Activated CD4-positive, alpha-beta T cell treated with anti-CD3 and anti-CD28 coated beads for 48 hours (primary cell): ENCODE measurements at places on chromosomes 5 and 9.
A peak's percentile ranks its signal among the peaks of the same experiment; 100 is the strongest.

GRCh38 chr9:116499434-116499833 is 187.7 kb upstream of the TRIM32 start:
- no peak for DNase-seq

GRCh38 chr5:61587125-61587524 is 255.1 kb downstream of the ZSWIM6 start:
- DNase-seq: no peak

GRCh38 chr5:154077696-154078095 is 38.9 kb downstream of the MFAP3 start:
- DNase-seq: no peak

GRCh38 chr5:25255128-25255527 is 610.4 kb upstream of the CDH10 start:
- no peak for DNase-seq

DNA sequence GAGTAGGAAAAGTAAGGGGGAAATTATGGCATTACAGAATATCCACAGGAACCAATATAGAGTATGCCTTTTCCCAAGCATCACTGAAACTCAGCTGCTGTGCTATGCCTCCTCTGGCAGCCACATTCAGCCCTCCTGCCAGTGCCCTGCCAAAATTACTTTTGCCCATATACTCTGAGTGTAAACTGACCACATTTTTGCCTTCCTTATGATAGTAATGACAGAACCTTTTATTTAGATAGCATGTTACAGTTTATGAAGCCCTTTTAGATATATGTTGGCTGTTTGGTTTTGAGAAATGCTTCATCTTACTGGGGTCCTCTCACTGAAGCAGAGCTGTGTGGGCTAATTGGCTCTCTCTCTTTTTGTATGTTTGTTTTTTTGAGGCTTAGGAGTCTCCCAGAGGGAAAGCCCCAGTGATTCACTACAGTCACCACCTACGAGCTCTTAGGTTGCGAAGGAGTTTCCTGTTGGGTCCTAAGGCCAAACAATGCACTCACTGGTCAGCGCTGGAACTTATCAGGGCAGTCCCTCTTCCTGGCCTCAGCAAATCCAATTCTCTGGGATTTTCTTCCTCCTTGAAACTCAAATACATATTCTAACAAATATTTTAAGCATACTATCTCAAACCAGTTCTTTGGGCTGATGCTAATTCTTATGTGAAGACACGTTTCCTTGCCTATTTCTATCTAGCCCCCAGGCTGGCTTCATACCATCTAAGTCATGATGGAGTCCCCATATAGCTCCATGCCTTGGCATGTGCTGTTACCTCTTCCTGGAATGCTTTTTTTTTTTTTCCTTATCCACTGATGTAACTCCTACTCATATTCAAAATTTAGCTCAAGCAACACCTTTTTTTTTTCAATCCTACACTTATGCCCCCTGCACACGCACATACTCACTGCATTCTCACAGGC is 3.7 kb downstream of the PHF24 start:
- peak; percentile 23 for DNase-seq

DNA sequence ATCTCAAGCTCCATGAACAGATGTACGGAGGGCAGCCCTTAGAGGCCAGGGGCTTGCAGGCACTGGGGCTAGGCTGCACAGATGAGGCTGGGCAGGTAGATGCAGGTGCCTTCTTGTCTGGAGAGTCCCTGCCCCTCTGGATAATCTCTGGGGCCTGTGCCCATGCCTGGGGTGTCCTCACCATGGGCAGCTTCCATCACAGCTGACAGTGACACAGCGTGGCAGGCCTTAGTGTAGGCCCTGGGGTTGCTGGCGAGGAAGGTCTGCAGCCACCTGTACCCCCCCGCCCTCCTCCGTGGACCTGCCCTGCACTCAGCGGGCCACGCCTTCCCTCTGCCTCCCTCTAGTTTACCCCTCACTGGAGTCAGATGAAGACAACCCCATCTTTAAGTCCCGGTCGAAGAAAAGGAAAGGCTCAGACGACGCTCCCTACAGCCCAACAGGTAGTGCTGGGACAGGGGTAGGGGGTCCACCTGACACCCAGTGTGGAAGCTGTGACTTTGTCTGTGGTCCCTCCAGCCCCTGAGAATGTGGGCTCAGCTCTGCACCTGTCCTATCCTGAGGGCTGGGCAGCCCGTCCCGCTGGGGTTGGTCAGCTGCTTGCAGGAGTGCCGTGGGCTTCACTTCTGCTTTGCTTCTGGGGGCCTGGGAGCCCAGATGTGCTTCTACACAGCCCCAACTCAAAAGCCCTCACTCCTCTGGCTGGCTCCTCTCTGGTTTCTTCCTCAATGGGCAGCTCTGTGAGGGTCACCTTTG is 98.4 kb downstream of the PHF2 start:
- peak; percentile 1 for DNase-seq

GRCh38 chr9:112520656-112521055 is 34.0 kb downstream of the KIAA1958 start:
- no peak for DNase-seq

DNA sequence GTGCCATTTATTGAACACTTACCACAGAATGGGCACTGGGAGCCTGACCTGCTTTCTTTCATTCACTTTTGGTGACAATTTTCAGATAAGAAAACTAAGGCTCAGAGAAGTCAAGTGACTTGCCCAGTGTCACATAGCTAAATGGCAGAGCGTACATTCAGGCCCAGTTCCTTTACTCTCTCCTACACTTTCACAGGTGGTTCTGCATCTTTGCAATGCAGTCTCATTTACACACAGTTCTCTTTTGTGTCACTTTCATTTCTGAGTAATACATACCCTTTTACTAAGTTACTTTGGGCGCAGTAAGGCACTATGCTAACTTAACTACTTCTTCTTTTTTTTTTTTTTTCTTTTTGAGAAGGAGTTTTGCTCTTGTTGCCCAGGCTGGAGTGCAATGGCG is 8.3 kb downstream of the NFIL3 start:
- peak; percentile 30 for DNase-seq

- DNase-seq: no peak
Observed at GRCh38 chr5:172940268-172941066, 18.8 kb upstream of the RPL26L1 start.

GRCh38 chr9:89420397-89421178 is 77.3 kb downstream of the SEMA4D start:
- DNase-seq: peak; percentile 44

DNA sequence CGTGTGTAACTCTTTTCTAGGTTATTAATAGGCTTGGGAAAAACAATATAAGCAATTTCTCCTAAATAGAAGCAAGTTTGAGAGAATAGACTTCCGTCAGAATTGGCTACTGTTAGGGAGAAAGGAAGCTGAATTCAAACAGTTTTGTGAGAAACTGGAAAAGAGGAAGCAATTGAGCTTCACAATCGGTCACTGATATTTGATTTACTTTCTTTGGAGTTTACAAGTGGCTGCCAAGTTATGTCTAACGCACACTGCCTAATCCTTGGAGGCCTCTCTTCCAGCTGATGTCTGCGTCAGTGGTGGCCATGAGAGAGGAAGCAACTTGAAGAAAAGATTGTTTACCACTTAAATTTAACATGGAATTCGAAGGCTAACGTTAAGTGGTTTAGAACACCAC is 319.5 kb downstream of the ADGRV1 start:
- no peak for DNase-seq

- no peak for DNase-seq
Observed at GRCh38 chr5:162283609-162284008, 216.0 kb downstream of the GABRG2 start.

DNA sequence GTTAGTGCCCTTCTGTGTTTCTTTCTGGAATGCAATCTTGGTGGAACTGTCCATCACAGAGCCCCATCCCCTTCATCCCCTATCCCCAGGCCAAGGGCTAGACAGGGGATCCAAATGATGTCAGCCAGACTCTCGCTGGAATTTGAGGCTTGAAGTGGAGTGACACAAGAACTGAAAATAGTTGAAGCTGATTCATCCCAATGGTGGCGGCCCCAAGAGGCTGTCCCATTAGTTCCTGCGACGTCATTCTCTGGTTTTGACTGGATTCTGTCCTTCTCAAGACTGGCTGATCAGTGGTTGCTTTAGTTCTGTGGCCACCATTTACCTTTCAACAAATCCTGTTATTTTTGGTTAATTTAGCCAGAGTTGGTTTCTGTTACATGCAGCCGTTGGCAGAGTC is 59.9 kb downstream of the SUB1 start:
- peak; percentile 4 for DNase-seq

- no peak for DNase-seq
Observed at GRCh38 chr9:33133186-33133585, 34.0 kb downstream of the B4GALT1 start.

- DNase-seq: no peak
Observed at GRCh38 chr5:175788155-175788787, 83.1 kb upstream of the CPLX2 start.

DNA sequence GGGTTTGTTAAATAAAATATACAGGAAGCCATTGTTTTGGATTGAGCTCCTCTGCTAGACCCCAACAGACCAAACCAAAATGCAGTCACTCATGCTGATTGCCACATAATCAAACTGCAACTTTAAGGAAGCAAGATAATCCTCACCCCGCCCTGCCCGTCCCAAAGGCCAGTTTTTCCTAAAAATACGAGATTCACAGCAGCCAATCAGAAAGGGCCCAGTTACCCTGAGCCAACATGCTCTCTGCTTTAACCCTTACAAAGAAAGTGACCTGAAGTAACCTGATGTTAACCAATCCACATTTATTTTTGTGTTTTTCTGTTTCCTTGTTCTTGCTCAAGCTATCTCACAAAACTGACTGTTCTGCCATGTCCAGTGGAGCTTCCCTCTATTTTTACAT is 21.5 kb upstream of the RNF20 start:
- DNase-seq: no peak

GRCh38 chr9:132946211-132946610 is 1.8 kb upstream of the TSC1 start:
- DNase-seq: no peak

DNA sequence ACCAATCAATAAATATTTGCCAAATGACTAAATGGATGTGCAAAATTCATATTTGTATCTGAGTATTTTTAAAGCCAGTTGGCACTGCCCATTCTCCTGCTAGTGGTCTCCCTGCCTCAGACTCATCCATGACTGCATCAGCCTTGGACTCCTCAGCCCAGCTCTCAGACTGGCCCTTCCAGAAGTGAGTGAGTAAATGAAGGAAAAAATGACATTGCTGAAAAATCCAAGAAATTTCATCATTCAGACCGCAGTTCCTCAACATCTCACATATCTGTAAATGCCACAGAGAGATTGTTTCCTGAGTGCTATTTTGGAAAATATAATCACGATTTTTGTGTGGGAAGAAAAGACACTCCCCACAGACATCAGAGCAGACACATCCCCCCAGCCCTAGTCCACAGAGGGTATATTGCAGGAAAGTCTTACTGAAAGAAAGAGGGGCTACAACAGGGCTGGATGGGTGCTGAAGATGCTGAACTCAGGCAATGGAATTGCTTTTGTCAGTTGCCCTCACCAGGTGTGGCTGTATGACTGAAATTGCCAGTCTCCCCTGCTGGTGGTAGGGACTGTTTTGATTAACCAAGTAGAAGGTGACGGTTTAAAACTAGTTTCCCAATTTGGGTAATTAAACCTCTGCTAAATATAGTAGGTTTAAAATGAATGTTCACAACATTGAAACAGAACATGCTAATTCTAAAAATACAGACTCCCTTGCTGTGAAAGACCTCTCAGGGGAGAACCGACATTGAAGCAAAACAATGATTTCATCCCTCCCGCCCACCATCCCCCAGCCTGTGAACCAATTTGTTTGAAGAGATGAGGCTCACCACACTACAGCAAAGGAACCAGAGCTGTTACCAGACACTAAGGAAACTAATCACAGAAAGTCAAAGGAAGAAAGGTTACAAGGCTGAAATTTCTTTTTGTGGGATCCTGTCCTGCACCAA is 158.8 kb downstream of the DEPDC1B start:
- DNase-seq: no peak

- no peak for DNase-seq
Observed at GRCh38 chr5:180423133-180423532, 70.0 kb upstream of the GFPT2 start.
